ENCODE measurements at places on chromosomes 1 and 21.

DNA sequence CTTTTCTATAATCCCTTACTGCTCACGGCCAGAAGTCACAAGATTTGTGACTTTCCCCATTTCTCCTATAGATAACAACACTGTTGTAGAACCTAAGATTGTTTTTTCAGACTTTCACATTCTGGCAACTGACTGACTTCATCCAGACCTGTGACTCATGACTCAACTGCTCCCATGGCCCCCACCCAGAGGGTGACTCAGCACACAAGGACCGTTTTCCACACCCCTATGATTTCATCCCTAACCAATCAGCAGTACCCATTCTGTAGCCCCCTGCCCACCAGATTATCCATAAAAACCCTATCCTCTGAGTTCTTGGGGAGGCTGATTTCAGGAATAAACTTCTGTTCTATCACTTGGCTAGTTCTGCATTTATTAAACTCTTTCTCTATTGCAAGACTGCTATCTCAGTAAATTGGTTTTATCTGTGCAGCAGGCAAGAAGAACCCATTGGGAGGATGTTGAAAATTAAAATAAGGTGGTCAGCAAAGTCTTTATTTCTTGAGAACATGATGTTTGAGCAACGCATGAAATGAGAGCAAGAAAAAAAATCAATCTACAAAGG lies 79.7 kb downstream of the NGF start:
- DNase-seq = peak; percentile 66

DNA sequence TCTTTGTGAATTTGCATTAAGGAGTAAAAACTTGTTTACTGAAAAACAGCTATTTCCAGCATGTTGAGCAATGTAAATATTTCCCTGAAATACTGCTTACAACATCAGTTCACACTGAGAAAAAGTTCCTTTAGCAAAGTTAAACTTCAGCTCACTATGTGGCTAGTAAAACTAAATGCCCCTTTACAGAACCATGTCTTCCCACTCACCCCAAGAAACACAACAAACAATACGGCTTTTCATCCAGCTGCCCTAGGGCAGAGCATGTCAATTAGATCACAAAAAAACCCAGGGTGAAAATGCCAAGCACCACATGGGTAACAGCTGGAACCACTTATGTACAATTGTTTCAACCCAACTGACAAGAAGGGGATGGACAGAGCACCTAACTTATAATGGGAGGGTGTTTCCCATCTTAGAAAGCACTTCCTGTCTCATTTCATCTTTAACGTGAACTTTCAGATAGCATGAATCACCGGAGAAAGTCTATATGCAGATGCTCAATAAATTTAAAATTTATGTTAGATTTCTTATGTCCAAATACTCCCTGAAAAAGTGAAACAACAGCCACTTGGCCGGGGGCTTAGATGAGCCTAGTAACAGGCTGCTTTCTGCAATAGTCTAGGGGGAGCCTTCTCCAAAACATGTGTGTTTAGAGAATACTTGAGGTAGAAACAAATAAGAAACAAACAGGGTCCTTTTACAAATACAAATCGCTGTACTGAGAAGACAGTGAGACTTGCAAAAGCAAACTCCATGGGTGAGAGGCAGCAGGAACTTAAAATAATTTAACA lies 6.6 kb downstream of the NID1 start:
- DNase-seq = peak; percentile 47

DNA sequence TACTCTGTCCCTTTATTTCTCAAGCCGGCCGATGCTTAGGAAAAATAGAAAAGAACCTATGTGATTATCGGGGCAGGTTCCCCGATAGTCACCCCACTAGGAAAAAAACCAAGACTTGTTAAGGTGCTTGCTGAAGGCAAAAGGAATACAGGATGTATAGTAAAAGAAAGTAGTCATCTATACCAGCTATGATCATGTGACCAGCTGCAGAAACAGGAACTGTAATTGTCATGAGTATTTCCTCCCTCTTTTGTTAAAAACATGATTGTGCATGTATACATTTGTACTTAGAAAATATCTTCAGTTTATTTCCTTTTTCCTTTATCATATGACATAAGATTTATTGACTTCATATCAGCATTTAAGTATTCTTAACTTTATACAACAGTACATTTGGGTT lies 30.5 kb downstream of the PIGK start:
- DNase-seq = no peak

DNA sequence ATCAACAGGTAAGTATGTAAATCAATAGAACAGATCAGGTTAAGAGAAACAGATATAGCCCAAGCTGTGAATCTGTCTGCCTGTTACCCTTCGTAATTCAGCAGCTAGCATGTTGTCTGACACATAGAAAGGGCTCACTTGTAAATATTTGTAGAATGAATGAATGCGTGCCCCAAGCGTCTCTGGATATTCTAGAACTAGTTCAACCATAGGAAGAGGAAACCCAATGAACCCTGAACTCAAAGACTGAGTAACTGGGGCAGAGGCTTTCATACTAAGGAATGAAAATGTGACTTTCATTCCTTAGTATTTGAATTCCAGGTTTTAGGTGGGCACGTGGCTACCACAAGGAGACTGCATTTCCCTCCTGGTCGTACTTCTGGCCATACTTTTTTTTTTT lies 60.1 kb upstream of the SMYD2 start:
- no peak for DNase-seq

- DNase-seq = no peak
Measured at GRCh38 chr1:220708936-220709801, 19.0 kb downstream of the C1orf115 start.

- DNase-seq = no peak
Measured at GRCh38 chr1:116205941-116206679, 94.9 kb downstream of the MAB21L3 start.

- DNase-seq = no peak
Measured at GRCh38 chr1:161381707-161382106, 14.0 kb upstream of the CFAP126 start.

GRCh38 chr1:23478896-23479665 lies 4.9 kb downstream of the ASAP3 start:
- peak; percentile 64 for DNase-seq

DNA sequence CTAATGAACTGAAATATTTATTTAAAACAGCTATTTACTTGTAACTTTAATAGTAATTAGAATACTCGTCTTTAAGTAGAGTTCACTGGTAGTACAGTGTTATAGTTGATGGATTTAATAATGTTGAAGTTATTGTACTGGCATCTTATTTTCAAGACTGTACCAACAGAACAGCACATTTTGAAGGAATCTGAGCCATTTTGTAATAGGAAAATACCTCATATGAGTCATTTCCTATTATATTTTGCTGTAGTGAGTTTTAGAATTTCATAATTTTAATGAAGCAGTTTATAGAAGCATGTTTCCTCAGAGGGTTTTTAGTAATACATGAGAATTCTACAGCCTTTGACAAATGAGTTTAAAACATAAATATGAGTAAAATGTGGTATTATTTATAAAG lies 258.3 kb downstream of the OLFM3 start:
- DNase-seq = peak; percentile 65

GRCh38 chr21:38596264-38597042 lies 98.2 kb upstream of the ERG start:
- DNase-seq = peak; percentile 14
